Activated T-helper 17 cell treated with anti-CD3 and anti-CD28 coated beads, Interleukin-2, amount 50 U/mL, for 72 hours (primary cell): ENCODE measurements at places on chromosomes 12 and 14.

DNA sequence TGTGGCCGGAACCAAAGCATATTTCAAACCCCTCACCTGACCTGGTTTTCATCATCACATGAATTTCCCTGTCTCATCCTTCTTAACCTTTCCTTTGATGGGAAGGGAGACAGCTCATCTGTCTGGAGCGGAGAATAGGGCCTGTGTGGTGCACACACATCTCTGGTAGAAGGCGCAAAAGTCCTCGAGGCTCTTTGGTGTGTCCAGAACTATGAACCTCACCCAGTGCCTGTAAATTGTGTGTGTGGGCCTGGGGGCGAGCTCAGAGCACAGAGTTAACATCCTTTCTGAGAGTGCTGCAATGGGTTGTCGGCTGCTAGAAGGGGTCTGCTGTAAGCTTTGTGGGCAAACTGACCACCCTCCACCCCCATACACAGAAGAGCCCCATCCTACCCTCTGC, 749 bp downstream of the GALNT6 start:
- ATAC-seq = no peak

DNA sequence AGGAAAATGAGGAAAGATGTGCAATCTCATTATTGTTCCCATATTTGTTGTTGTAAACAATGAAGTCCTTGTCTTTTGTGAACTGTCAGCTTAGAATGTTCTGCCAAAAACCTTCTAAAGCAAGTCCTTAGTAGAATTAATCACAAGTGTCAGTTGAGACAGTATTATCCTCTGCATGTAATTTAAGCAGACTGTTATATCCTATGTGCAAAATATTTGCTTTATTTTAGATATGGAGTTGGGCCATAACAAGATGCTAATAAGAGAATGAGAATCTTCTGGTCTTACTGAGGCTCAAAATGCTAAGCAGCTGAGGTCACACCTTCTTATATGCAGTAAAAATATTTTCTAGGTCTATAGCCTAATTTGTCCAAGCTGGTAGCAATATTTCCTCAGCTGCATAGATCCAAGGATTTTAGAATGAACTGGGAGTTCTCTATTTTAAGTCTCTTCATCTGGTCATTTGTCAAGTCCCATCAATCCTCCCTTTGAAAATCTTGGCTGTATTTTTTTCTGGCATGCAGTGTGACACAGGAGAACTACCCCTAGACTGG, 222.3 kb upstream of the NAV3 start:
- ATAC-seq = no peak

- peak; percentile 52 for ATAC-seq
These were observed at the start of gene PLBD1 for GRCh38 chr12:14567351-14568162. Gene PLBD1, minus strand, starts transcription at chr12:14567883. Its CDS starts 187 bp downstream, at chr12:14567696.

- ATAC-seq = peak; percentile 78
These were observed at the start of gene ZBTB39 for GRCh38 chr12:57005980-57006808. Gene ZBTB39, minus strand, starts transcription at chr12:57006546. Its CDS starts 1,629 bp downstream, at chr12:57004917.

DNA sequence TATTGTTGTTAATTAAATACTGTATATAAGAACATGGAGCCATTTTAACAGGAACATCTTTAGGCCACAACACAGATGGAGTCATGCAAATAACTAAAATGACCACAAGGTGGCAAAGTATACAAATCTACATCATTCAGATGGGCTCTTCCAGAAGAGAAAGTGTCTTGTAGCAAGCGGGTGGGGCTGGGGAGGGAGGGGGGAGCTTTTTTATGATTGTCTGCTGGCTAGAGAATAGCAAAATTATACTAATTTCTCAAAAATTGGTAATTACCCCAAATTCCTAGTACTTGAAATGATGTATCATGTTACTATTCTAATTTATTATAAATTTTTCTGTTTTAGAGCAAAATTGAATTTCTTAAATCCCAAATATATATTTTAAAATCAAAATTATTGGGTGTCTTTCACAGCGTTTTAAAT, 378.7 kb downstream of the PRKD1 start:
- no peak for ATAC-seq

DNA sequence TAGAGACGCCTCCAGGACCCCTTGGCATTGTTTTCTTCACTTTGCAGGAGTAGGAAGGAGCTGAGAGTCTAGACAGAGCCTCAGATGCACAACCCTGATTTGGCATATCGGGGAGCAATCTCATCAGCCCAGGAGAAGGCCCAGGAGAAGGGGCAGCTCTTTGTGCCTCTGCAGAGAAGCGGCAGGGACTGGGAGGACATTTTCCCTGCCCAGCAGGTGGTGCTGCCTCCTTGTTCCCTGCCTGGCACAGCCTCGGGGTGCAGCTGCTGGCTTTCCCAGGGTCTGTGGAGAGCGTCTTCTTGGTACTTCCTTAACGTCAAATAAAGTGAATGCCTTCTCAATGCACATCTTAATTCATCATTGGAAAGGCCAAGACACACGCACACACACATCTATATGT, 419.5 kb downstream of the TMEM121 start:
- peak; percentile 42 for ATAC-seq

GRCh38 chr14:86788224-86788623, 1204.8 kb downstream of the GALC start:
- ATAC-seq = no peak

GRCh38 chr14:60225265-60225664, 23.8 kb upstream of the PPM1A start:
- no peak for ATAC-seq

- ATAC-seq = no peak
These were observed 68.2 kb downstream of the BCAT1 start for GRCh38 chr12:24880732-24881131.

DNA sequence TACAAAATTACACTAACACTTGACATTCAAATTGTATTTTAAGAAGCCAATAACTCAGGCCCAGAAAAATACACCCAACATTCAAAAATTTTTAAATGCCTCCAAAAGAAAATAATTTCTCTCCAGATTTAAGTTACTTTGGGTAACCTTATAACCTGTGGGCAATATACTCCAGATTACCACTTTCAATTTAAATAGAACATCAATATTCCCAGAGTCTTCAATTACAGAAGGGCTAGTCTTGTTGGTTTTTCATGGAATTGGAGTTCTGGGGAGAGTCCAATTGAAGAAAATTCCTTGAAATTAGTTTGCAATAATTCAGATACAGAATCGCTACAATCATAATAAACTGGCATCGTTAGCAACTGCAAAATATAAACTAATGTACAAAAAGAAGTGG, 2.0 kb downstream of the PPP4R3A start:
- no peak for ATAC-seq

DNA sequence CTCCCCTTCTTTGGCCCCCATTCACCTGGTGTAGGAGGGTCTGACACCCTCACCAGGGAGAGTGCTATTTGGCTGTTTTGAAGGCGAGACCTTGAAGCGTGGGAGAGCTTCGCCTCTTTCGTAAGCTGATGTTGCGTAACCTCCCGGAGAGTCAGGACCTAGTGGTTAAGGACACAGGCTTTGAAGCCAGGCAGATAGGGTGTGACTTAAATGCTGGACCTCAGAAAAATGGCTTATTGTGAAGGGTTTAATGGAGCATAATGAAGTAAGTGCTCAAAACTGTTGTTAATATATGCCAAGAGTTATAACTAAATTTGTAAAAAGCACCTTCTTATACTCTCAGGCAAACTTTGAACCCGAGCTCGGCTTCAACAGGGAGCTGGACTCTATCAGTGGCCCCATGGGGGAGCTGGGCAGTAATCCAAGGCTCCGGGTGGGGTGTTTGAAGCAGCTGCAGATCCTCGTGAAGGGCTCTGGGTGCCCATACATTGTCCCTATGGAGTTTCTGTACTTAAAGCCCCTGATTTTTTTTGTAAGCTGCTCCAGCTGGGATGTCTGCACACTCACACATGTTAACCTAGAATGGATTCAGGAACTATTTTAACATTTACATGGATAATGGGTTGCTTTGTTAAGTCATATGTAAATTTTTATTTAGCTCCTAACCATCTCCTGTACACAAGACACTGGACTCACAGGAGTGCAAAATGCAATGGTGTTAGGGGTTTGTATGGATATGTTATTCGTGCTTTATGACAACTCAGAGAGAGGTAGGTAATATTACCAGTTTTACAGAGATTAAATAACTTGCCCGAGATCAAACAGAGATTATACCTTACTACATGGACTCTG, 26.0 kb downstream of the PPFIBP1 start:
- no peak for ATAC-seq

- no peak for ATAC-seq
These were observed 87.0 kb downstream of the DAD1 start for GRCh38 chr14:22502007-22502406.

DNA sequence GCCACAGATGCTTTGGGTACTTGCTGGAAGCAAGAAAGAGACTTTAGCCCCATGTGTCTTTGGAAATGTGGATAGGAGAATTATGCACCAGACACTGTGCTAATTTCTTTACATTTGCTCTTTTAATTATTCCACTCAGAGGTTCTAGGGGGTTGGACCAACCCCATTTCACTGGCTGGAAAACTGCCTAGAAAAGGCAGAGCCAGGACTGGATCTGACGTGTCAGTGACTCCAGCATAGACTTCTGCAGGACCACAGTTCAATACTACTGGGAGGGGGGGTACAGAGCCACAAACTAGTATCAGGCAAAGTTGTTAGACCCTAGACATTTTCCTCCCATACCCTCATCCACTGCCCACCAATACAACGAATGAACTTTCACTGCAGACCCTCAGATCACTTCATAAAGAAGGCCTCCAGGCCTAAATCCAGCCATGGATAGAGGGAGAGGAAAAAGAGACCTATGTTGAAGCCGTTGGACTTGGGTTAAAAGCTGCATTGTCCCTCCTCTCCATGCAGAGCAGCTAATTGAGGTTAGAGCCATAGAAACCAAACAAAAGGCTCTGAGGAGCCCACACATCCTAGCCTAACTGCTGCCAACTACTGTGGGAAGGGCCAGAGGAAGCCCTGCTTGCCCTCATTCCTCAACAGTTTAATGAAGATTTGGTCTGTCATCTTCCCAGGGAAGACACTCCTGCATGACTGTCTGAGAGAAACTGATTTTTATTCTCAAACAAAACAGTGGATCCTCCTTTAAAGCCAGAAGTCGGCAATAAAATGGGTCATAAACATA, 68.7 kb downstream of the STON2 start:
- ATAC-seq = no peak

GRCh38 chr12:25761356-25761755, 197.1 kb upstream of the RASSF8 start:
- no peak for ATAC-seq

GRCh38 chr14:99188731-99189191, 83.2 kb downstream of the BCL11B start:
- ATAC-seq = peak; percentile 44

DNA sequence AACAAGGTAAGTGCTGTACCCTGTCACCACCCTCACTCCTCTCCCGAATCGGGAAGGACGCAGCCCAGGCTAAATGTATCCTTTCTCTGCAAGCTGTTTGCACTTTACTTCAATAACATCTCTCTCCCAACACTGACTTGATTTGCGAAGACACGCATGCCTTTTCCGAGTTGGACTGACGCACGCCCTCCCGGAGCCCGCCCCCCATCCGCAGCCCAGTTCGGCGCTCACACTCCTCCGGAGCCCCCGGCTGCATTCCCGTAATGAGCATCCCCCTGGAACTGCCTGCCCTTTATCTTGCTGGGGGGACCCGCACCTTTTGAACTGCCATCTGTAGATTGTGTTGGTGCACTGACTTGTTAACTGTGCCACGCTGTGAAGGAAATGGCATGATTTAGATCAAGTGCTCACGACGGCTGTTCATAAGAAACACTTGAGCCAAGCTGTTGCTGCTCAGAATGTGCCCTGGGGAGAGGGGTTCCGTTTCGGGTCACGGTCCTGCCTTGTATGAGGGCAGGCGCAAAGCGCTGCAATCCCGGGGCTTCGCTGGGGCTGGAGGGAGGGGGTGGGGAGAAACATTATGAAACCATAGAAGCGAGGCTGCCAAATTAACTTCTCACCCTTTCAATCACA, 176.6 kb upstream of the CDKN3 start:
- no peak for ATAC-seq

GRCh38 chr12:66678338-66679275, at the start of gene GRIP1:
Gene GRIP1, minus strand, starts transcription at chr12:66679076. Its CDS starts 172 bp downstream, at chr12:66678904.
- ATAC-seq = no peak

DNA sequence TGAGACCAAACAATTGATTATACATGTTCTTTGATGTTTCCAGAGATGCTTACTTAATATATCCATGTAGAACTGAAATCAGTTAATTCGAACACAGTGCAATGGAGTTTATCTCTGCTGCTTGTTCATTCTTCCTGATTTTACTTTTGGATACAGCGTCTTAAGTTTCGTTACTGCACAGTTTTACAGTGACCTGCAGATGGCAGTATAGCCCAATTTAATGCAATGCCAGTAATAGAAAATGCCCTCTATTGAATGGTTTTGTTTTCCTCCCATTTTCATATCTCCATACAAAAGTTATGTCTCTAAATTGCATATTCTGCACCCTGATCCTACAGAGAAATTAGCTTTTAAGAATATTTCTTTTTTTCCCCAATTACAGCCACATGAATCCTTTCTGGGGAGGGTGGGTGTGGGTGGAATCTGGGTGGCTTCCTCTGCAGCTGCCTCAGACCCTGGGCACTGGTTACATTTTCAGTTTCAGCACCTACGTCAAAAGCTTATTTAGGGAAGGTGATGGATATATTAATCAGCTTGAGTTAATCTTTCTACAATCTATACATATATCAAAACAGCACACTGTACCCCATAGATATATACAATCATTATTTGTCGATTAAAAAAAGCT, 101.1 kb upstream of the DCD start:
- peak; percentile 68 for ATAC-seq

DNA sequence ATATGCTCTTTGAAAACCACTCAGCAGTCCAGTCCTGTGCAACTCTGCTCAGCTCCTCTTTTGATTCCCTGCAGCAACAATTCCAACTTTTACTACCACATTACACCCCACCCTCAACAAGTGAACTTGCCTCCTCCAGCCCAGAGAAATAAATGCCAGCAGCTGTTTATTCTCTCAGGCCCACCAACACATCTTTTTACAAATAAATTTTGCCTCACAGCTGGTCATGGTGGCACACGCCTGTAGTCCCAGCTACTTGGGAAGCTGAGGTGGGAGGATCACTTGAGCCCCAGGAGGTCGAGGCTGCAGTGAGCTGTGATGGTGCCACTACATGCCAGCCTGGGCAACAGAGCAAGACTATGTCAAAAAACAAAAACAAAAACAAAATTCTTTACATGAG, 9.8 kb downstream of the SNX6 start:
- ATAC-seq = no peak

DNA sequence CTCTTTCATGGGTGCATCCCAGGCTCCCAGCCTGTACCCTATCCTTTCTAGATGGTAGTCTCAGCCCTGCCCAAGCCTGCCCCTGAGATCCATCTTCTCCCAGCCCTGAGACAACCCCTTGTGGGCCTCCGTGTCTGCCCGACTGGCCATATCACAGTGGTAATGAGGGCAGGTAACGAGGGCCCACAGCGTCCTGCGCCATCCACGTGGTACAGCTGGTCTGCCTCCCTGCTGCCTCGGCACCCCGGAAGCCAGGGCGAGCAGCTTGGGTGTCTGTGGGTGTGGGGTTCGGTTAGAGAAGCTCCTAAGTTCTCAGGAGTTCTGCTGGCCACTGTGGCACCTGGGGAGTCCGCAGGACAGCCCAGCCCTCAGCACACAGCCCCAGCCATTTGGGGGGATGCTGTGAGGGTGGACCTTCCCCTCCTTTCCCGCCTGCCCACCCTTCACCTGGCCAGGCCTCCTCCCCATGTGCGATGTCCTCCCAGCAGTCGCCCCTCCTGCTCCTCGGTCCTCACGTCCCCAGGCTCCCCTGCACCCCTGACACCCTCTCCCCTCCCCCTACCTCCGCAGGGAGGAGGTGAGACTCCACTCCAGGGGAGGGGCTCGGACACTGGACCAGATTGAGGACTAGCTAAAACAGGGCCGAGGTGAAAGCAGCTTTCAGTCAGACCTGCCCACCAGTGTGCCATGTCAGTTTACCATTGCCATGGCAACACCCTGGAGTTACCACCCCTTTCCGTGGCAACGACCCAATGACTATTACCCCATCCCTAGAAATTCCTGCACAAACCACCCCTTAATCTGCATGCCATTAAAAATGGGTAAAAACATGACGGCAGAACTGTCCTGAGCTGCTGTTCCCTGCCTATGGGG, 69.0 kb downstream of the KIF26A start:
- ATAC-seq = no peak
